Heart right ventricle (tissue), 16 donors: ENCODE measurements at places on chromosomes 1 and 21. TPM values are rescaled to one million over a fixed set of nuclear protein-coding genes. Genes with fewer than 3 reads are reported as not detected.
A peak's percentile ranks its signal among the peaks of the same experiment; 100 is the strongest.

The CCDC181 gene
- total RNA-seq, result 1.1 TPM

The CFAP57 gene
- 0.35 TPM for total RNA-seq

The MCOLN3 gene
- total RNA-seq, result 0.44 TPM

The WNT2B gene
- total RNA-seq, result 2.2 TPM

The OR2T33 gene
- not detected for total RNA-seq

The CCSAP gene
- total RNA-seq, result 2.5 TPM

The HFM1 gene
- 3.1 TPM for total RNA-seq

The NEXN gene
- 460 TPM for total RNA-seq

The NDUFS2 gene
- total RNA-seq, result 331 TPM

The S100A7 gene
- not detected for total RNA-seq

The BCL2L15 gene
- 0.05 TPM for total RNA-seq

The ANGPTL7 gene
- 0.73 TPM for total RNA-seq

The RAB7B gene
- total RNA-seq, result 1.7 TPM

The NR1I3 gene
- total RNA-seq, result not detected

The GPR61 gene
- 0.54 TPM for total RNA-seq

The KIF21B gene
- total RNA-seq, result 0.33 TPM

The COL24A1 gene
- 1.7 TPM for total RNA-seq

DNA sequence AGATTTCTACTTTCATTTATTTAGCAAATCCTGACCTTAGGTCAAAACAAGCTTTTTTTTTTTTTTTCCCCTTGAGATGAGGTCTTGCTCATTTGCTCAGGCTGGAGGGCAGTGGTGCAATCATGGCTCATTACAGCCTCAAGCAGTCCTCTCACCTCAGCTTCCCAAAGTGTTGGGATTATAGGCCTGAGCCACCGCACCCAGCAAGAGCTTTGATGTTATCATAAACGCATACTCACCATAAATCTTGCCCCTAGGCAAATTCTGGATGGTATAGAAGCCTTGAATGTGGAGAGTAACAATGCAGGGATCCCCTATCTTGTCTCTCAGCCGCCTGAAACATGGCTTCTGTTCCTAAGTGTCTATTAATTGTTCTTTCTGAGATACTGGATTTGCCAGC lies 24.8 kb upstream of the CLDN8 start:
- DNase-seq, result no peak

DNA sequence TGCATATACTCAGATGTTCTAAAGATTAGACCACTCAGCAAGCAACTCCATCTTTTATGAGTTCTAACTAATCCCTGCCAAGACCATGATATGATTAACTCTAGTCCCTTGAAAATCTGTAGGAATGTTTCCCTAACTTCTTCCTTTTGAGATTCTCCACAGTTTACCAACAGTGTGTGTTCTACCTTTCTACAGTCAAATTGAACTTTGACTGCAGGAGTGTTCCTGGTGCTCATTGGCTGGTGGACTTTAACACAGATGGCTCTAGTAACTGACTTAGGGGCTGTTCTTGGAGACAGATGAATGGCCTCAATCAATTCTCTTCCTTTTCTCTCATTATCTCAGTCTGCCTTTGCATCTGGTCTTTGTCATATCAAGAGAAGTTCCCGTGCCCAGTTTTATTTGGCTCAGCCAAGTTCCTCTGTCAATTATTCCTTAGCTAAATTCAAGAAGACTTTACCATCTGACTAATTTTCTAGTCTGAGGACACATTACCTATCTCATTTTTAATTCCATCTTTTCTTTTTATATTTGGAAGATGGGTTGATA lies 643.9 kb upstream of the CAMK1G start:
- DNase-seq, result no peak

- no peak for DNase-seq
These were observed 1421.1 kb downstream of the PLA2G4A start for GRCh38 chr1:188249811-188250210.

DNA sequence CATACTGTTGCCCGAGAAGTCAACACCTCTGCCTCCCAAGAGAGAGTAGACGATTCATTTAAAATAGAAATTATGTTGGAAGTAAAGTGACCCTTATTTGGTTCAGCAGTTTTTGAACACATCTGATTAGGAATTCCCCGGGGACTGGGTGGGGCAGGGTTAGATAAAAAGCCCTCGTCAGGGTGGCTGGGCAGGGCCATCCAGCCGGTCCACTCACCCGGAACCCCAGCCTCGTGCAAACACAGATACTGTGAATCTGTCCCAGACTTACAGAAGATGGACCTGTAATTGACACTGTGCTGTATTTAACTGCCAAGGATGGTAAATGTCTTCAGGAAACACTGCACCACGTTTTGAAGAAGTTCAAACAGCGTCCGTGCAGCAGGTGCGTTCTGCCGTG lies 63.7 kb downstream of the PRDM16 start:
- no peak for DNase-seq

GRCh38 chr1:115534106-115534505 lies 107.7 kb upstream of the VANGL1 start:
- no peak for DNase-seq

- no peak for DNase-seq
These were observed 53.7 kb upstream of the PLA2G4A start for GRCh38 chr1:186775036-186775435.

DNA sequence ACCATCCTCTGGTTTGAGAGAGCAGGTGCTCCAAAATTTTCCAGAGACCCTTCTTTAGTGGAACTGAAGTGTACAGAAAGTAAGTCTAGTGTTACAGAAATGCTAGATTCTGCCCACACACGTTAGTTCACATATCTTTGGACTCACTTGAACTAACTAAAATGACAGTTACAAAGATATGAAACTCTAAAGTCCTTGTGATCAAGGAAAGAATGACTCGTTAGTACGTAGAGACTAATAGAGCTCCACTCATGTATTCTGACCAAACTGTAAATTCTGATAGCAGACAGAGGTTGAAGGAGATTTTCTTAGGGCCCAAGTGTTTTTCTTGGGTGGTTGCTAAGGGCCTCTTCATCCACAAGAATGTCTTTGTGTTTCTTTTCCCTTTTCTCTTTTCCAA lies 491.5 kb upstream of the B3GALT2 start:
- no peak for DNase-seq

- DNase-seq, result no peak
These were observed 57.1 kb upstream of the COX20 start for GRCh38 chr1:244778344-244778743.

DNA sequence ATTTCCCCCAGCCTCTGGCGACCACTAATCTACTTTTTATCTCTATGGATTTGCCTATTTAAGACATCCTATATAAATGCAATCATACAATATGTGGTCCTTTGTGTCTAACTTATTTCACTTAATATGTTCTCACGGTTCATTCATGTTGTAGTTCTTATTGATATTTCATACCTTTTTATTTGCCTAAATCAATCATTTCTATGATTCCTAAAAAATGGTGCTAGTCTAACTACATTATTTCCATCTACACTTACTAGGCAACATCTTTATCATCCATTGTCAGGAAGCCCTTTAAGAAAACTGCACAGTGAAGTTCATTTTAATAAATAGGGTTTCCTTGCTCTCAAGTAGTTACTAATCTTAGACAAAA lies 380 bp upstream of the FBXO28 start:
- DNase-seq, result no peak

GRCh38 chr1:3912809-3913685 lies 13.0 kb upstream of the C1orf174 start:
- no peak for DNase-seq

DNA sequence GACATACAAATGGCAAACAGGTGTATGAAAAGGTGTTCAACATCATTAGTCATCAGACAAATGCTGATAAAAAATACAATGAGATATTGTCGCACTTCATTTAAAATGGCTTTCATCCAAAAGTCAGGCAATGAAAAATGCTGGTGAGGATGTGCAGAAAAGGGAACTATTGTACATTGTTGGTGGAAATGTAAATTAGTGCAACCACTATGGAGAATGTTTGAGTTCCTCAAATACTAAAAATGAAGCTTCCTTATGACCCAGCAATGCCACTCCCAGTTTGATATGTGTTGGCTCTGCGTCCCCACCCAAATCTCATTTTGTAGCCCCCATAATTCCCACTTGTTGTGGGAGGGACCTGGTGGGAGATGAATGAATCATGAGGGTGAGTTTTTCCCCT lies 309.7 kb upstream of the ZRANB2 start:
- DNase-seq, result no peak

- peak; percentile 10 for DNase-seq
These were observed 985 bp downstream of the SYT6 start for GRCh38 chr1:114152508-114153260.

- DNase-seq, result no peak
These were observed 16.4 kb downstream of the WDR4 start for GRCh38 chr21:42862774-42863503.

GRCh38 chr1:116712510-116712909 lies 41.7 kb upstream of the CD2 start:
- DNase-seq, result no peak

- no peak for DNase-seq
These were observed 46.3 kb upstream of the RPL11 start for GRCh38 chr1:23645338-23645737.

DNA sequence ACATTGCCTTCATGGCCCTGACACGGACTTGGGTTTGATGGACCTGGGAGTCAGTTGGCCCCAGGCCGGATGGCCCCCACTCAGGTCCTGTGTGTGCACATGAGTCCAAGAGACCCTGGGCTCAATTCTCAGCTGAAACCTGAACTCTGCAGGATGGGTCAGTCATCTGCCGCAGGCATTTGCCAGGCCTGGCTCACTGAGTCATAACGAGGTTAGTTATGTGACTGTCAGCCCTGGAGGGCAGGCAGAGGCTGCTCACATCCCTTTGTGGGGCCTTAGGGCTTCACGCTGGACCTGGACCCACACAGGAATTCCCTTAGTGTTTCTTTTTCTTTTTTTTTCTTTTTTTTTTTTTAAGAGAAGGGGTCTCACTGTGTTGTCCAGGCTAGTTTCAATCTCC lies 46.5 kb downstream of the PSMG1 start:
- DNase-seq, result no peak

GRCh38 chr1:181077576-181078242 lies 10.8 kb upstream of the IER5 start:
- no peak for DNase-seq

GRCh38 chr1:119485201-119485600 lies 21.8 kb upstream of the HSD3B1 start:
- DNase-seq, result no peak

DNA sequence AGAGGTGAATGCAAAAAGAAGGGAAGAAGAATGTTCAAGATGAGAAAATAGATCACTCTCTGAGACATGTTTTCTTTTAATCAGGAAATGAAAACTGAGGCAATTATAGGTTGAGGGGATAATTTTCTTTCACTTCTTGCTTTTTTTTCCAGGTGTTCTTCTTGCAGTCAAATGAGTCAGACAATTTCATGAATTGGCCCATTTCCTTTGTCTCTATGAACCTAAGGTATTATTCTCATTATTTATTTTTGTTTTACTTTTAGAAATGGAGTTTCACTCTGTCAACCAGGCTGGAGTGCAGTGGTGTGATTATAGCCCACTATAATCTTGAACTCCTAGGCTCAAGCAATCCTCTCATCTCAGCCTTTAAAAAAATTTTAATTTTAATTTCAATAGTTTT lies 3.5 kb upstream of the VASH2 start:
- no peak for DNase-seq

GRCh38 chr1:153260585-153261280 lies 1.2 kb downstream of the LORICRIN start:
- peak; percentile 14 for DNase-seq

DNA sequence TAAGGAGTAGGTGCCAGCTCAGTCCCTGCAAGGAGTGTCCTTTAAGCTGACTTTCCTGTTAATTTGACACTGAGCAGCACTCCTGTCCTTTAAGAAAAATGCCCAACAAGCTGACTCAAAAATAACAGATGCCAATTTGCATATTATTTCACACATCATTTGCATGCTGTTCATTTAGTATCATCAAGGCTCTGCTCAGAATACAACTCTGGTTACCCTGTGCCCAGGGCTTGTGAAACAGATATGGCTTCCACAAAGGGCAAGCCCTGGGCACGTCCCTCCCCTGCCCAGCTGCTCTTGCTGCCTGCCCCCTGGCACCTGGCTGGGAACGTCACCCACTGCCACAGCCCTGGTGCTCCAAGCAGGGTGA lies 10.3 kb downstream of the KCNN3 start:
- DNase-seq, result no peak

GRCh38 chr1:10564063-10564462 lies 89.3 kb downstream of the PEX14 start:
- no peak for DNase-seq

DNA sequence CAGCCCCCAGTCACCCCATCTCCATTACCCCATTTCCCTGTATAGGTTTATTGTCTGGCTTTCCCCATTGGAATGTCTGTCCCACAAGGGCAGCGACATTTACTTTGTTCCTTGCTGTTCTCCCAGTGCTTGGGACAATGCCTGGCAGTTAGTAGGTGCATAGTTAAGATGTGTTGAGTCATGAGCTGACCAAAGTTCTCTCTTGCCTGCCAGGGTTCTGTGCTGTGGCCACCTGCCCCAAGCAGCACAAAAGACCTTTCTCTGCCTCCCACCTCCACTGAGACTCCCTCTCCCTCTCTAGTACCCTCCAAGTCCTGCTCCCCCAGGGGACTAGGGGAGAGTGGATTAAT lies 40.0 kb downstream of the TMCO4 start:
- DNase-seq, result no peak

DNA sequence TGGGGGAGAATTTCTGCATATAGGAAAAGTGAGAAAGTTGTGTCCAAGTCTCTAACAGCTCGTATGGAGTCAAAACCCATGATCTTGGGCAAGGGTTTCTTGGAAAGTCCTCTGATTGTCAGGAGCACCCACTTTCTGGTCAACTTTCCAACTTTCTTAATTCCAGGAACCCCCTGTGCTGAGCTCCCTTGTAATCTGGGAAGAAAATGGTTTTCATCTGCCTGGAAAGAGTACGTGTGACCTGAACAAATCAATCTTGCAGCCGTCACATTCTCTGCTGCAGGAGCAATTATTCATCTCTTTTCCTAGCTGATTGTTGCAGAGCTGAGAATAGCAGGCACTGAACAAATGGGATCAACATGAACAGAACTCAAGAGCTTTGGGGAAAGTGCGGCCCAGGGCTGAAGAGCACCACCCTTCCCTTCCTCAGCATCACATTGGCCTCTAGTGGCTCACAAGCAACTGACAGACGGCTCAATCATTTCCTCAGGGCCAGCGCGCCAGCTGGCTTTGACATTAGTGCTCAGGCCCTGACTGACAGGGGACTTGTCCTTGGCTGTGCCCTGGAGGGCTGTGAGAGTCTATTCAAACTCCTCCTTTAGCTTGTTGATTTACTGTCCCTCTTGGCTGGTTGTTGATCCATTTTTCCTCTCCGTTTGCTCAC lies 295.2 kb downstream of the HLX start:
- DNase-seq, result peak; percentile 82

- DNase-seq, result no peak
These were observed 66.0 kb upstream of the LAPTM5 start for GRCh38 chr1:30823627-30823968.
